ENCODE measurements at places on chromosomes 5 and 9. TPM values are rescaled to one million over a fixed set of nuclear protein-coding genes. Genes with fewer than 3 reads are reported as not detected.

TSLP gene
- 0.28 TPM for total RNA-seq

GRXCR2 gene
- total RNA-seq: not detected

CDH12 gene
- total RNA-seq: 3.4 TPM

C5orf24 gene
- total RNA-seq: 37.0 TPM

SPATA31A3 gene
- not detected for total RNA-seq

ZNF618 gene
- 9.3 TPM for total RNA-seq

PCDHGA12 gene
- 7.5 TPM for total RNA-seq
